ENCODE measurements at places on chromosomes 6 and 20. TPM values are rescaled to one million over a fixed set of nuclear protein-coding genes. Genes with fewer than 3 reads are reported as not detected.
A peak's percentile ranks its signal among the peaks of the same experiment; 100 is the strongest.

Gene HTR1E
- polyA plus RNA-seq: not detected

Gene SNAP25
- 0.09 TPM for polyA plus RNA-seq

Gene AGER
- polyA plus RNA-seq: 1.4 TPM

Gene HLA-DPB1
- 18.9 TPM for polyA plus RNA-seq

Gene CYP39A1
- polyA plus RNA-seq: 0.08 TPM

Gene CALHM5
- polyA plus RNA-seq: 0.51 TPM

Gene HLA-DRB1
- polyA plus RNA-seq: 0.21 TPM

Gene PHACTR2
- polyA plus RNA-seq: 40.4 TPM

Gene CLDN20
- not detected for polyA plus RNA-seq

Gene ZNF311
- polyA plus RNA-seq: 0.93 TPM

Gene CST4
- not detected for polyA plus RNA-seq

Gene RHAG
- not detected for polyA plus RNA-seq

Gene MOCS1
- polyA plus RNA-seq: 8.4 TPM

Gene HAO1
- not detected for polyA plus RNA-seq

DNA sequence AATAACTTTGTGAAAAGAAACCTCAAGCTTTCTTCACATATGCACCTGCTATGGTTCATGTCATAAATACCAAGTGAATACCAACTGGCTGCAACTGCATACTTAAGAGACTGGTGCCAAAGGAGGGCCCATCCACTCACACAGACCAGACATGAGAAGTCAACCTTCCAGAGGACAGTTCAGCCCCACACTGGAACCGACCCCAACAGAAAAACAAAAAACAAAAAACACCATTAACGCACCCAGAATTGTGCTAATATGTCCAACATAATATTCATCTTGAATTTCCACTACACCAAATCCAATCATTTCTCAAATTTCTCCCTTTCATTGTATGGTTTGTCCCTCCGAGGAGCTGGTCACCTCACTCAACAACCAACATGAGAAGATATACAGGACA, 42.8 kb downstream of the CHD6 start:
- DNase-seq: no peak

- DNase-seq: peak; percentile 64
Measured at GRCh38 chr6:90204327-90205056, 92.2 kb downstream of the BACH2 start.

- no peak for DNase-seq
Measured at GRCh38 chr6:81764531-81764930, 12.1 kb upstream of the TENT5A start.

DNA sequence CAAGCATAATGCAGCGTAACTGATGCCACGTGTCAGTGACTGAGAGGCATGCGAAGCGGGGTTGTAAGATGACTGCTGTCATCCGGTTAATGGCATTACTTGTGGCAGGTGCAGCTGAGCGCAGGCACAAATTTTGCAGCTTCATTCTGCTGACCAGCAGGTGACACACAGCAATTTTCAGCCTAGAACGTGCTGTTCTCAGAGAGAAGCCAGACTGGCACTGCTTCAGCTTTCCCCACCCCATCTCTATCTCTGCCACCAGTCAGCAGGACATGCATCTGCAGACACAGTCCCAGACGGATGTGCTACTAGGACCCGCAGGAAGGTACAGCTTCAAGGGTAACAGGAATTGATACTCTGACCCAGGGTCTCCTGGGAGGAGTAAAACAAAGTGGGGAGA, 221.8 kb downstream of the KIF16B start:
- DNase-seq: no peak

GRCh38 chr6:90483116-90483839, 103.6 kb downstream of the MAP3K7 start:
- peak; percentile 79 for DNase-seq

- no peak for DNase-seq
Measured at GRCh38 chr6:50936277-50936681, 117.6 kb downstream of the TFAP2B start.

DNA sequence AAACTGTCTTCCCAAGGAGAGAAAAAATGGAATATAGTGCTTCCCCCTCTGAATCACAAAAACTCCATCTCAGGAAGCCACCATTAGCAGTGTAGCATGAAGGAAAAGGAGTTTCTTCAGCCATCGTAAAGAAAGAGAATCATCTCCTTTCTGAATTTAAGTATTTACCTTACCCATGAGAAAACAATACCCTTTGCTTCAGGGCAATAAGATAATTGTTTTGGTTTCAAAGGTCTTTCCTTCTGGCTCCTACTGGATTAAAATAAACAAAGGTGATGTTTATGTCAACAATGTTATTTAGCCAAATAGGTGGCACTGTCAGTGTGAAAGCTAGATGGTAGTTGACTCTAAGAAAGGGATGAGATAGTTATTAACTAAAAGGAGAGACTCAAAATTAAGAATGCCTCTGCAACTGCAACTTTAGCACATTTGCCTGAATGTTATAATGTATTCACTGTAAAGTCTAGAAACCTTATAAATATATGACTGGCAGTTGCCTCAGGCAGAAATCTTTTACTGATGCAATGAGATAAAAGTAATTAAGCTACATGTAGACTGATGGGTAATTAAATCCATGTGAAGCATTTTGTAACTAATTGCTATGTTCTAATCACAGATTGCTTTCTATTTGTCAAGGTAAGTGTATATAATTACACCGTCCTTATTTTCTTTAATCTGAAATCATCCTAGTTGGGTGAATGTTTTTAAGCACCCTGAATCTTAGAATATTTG, 399.0 kb downstream of the CDKAL1 start:
- no peak for DNase-seq

DNA sequence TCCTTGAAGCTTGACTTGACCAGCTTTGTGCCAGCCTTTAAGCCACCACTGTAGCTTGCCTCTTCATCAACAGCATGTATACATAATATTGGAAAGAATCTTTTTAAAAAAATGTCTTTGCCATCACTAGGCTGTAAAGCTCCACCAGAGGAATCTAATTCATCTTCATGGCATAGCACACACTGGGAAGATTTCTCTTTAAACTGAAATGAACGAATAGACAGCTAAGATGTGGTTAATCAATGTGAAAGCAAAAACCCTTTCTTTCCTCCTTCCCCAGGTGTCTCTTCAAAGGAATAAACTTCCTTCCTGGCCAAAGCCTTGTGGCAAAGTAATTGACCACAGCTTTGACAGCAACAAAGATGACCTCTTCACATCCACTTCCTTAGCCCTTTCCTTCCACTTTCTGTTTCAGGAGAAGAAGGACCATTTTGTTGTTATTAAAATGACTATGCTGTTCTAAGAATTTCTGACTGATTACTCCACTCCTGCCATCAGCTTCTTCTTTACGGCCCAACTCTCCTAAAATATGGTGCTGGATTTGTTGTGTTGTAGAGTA, 428.7 kb upstream of the SOX4 start:
- DNase-seq: no peak

DNA sequence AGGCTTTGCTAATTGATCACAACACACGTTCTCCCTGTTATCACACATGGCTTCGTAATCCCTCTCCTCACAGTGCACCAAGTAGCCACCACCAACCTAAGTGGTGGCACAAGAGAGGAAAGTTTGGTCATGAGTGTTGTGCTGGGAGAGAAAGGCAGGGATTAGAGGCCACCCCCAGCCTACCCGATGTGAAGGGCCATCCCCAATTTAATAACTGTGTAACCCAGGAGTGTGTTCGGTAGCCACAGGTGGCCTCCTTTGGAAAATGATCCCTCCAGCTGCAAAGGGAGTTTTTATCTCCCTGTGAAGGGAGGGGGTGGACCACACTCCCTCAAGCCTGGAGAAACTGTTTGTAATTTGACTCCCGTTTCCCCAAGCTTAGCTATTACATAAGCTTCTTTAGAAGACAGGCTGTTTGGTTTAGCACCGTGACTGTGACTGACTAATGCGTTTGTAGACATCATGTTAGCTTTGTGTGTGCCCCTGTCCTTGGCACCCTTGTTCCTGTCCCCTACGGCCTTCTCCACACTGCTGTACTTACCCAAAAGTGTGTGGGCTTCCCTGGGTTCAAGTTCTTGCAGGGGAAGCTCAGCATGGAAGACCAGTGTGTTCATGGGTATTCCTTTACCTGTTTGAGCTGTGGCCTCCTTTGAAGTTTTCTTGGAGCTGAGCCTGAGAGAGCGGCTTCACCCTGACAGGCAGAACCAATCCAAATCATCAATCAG, 20.6 kb downstream of the PPP1R16B start:
- DNase-seq: peak; percentile 46

GRCh38 chr20:23366384-23366783, 4.4 kb downstream of the GZF1 start:
- DNase-seq: peak; percentile 32

DNA sequence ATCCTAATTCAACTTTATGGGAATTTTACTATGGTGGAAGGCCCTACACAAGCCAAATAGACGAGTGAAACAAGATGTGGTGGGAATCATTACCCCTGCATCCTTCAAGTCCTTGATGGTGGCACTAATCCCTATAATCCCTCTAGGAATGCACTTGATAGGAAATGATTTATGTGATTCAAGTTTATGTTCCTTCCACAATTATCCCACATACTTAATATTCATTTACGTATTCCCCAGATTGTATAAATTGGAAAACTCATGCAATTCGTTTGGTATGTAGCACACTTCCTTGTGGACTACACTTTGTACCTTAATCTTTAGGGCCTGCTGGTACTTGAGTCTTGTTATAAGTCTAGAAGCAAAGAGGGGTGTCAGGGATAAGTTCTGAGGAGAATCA, 40.8 kb downstream of the PKIB start:
- DNase-seq: no peak

DNA sequence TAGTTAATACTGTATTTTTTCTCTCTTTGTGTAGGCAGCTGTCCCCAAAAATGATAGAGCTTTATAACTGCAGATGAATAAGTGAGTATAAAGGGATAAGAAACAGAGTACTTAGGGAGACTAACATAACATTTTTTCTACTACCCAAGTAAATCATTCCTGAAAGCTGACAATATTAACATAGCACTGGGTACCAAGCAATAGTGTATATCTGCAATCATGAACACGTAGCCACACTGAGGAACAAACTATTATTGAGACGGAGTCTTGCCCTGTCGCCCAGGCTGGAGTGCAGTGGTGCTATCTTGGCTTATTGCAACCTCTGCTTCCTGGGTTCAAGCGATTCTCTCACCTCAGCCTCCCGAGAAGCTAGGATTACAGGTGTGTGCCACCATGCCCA, 105.9 kb downstream of the SESN1 start:
- DNase-seq: no peak

GRCh38 chr6:29236060-29236459, 65.4 kb downstream of the OR2J2 start:
- DNase-seq: no peak

DNA sequence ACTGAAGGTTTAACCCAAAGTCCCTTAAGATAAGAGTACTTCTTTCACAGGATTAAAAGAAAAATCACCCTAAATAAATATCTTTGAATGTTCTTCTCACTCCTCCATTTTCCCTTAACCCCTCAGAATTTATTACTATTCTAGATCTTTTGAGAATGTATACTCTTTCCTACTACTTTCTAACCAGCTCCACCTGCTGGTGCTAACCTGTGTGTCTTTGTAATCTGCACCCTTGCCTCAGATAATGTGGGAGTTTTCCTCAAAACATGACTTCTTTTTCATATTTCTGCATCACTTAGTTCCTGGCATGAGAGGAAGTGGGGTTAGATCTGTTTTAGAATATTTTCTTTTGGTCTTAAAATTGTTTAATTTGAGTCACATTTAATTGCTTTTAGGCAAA, 394.2 kb downstream of the BMP2 start:
- DNase-seq: peak; percentile 8

DNA sequence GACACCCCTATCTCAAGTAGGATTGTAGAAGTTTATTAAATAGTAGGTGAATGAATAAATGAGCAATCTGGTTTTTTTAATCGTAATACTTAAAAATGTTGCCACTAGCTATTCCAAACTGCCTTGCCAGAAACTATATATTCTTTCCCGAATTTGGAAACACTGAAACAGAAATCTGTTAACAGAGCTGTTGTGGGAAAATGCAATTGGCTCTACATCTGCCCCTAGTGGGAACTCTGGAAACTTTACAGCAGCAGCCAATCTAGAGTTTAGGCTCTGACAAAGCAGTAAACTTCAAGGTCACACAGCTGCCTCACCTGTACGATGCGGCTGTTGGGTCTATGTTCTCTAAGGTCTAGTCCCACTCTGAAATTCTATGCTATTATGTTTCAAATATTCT, 41.7 kb downstream of the SYNE1 start:
- DNase-seq: peak; percentile 28

DNA sequence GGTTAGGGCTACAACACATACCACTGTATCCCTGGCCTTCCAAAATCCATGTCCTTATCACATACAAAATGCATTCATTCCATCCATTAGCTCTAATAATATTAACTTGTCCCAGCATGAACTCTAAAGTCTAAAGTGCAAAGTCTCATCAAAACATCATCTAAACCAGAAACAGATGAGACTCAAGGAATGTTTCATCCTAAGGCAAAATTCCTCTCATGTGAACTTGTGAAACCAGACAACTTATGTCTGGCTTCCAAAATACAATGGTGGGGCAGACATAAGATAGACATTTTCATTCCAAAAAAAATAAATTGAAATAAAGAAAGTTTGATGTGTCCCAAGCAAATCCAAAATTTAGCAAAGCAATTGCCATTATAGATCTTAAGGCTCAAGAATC, 257.4 kb downstream of the HTR1B start:
- DNase-seq: peak; percentile 10

GRCh38 chr6:49634836-49635218, 1.8 kb downstream of the RHAG start:
- DNase-seq: no peak

- DNase-seq: peak; percentile 31
Measured at GRCh38 chr6:15796844-15797243, 134.0 kb upstream of the DTNBP1 start.

DNA sequence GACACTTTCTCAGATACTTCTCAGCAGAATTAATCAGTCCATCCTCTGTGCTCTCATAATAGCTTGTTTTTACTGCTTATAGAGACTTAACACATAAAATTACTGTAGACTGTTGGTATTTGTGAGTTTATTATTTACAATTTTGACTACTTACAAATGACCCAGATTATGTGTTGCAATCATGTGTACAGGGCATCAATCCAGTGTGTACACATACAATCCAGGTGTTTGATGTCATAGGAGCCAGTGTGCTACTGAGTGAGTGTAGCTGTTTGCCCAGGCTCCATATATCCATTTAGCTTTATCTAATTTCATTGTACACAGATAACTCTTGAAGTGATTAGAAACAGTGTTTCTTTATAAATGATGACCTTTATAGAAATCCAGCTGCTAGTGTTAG, 31.3 kb downstream of the TRMT11 start:
- DNase-seq: no peak

GRCh38 chr6:79946272-79947190, 822 bp downstream of the ELOVL4 start:
- DNase-seq: peak; percentile 65

DNA sequence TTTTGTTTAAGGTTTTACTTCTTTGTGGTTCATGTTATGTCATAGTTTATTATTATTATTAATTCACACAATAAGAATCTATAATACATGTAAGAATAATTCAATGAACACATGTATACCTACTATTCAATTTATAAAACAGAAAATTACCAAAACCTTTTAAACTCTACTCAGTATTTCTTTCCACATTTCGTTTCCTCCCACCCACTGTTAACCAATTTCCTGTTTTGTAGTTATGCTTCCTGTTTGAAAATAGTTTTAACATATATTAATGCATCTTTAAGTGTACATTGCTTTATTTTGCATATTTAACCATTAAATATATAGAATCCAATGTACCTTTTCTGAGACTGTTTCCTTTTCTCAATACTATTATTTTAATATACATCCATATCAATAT, 397.9 kb upstream of the SPTLC3 start:
- no peak for DNase-seq

All from GM23248 (cell line).